ENCODE measurements at places on chromosomes 7 and 10.
A peak's percentile ranks its signal among the peaks of the same experiment; 100 is the strongest.

DNA sequence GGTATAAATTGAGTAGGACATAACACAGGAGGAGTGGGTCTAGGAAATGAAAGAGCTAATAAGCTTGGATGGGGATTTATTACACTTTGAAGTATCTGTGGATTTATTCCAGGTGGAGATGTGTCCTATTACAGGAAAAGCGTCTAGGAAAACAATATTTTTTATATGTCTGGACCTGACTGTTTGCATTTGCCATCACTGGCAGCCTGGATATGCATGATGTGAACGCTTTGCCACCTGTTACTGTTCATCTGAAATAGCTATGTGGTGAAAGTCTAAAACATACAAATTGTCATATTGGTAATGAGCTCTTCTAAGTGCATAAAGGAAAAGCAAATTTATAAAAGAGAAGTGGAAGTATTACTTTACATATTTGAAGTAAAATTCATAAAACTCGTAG is 31.6 kb upstream of the AGMO start:
- no peak for DNase-seq

DNA sequence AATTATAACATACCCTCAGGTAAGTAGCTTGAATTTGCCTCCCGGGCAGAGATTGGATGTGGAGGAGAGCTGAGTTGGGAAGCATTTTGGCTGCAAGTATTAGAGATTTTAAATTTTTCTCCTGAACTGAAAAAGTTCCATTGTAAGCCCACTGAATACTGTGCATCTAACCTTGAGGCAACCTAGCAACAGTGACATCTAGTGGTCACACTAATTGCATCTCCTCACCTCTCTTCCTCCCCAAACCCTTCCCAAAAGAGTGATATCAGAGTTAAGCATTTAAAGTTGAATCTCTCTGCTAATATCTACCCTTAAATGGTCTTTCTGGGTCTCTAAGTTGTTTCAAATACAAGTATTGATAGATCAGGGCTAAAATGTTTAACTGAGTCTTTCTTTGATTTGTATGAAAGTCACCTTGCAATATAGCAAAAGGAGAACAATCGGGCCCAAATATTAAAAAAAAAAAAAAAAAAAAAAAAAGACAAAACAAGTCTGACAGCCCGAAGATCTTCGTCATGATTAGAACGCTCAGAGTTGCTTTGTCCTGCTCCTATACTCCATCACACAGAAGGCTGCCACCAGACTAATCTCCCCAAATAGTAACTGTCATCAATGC is 40.4 kb upstream of the DLX5 start:
- DNase-seq = peak; percentile 58

- no peak for DNase-seq
Measured at GRCh38 chr7:55271661-55272060, 93.5 kb upstream of the LANCL2 start.

DNA sequence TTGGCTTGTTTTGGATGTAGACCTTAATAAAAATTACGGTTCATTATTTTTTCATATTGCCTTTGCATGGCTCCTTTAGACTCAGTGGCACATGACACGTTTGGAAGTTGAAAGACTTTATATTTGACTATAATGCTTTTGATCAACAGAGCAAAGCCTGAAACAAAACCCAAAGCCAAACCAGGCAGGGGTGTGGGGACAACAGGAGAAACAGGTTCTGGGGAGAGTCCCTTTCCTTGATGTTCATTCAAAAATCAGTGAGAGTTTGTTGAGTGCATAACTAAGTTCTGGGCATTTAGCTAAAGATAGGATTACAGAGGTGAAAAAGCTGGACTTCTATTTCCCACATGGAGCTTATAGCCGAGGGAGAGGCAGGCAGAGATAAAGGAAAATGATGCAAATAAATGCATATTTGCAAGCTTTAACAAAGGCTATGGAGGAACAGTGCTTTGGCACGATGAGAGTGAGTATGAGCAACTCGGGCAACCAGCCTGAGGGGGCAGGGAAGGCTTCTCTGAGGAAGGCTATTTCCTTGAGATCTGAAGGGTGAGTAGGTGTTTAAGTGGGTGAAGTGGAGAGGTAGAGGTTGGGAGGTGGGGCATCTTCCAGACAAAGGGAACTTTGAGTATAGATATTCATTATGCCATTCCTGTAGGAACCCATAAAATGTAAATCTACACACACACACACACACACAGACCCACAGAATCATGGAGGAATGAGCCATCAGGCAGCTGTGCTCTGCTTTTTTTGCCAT is 34.5 kb upstream of the PDZD8 start:
- DNase-seq = no peak

DNA sequence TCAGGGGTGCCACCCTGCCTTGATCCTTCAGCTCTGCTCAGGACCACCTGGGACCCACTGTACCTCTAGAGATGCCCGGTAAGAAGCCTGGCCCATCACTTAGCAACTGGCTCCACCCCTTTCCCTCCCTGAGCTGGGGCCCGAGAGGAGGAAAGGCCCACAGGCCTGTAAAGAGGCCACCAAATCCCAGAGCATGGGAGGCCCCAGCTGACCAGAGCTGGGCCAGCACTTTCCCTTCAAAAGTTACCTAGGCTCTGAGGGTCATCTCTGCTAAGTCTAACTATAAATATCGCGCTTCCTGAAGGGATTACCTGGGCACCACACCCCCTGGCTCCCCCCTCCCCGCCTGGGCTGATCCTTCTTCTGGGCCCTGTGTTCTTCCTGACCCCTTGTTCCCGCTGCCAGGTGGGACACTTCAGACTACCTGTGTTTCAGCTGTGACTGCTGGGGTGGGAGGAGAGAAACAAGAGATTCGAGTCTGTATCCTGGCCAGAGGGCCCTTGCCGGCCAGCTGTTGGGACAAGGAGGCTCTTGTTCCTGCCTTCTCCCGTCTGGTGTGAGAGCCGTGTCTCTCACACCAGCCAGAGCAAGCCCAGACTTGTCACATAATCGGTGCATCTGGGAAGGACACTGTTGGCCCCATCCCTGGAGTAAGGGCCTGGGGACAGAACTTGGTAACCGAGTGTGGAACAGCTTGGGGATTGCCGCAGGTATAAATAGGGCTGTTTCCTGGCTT is 22.8 kb upstream of the ANKRD2 start:
- no peak for DNase-seq

DNA sequence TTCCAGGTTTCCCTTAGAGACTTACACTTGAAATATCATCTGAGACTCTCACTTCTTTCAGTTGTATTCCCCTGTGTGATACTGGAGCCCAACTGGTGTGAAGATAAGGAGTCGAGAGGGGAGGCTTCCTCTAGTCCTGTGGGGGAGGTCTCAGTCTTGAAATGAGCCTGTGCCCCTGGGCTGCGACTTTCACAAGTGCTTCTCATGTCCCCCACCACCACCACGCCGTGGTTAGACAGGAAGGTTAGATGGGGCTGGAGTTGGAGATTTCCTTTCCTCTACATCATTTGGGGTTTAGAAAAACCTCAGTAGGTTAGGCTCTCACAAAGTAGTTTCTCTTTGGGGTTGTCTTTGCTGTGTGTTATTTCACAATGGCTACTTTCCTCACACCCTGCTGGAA is 25.6 kb upstream of the MKX start:
- no peak for DNase-seq

DNA sequence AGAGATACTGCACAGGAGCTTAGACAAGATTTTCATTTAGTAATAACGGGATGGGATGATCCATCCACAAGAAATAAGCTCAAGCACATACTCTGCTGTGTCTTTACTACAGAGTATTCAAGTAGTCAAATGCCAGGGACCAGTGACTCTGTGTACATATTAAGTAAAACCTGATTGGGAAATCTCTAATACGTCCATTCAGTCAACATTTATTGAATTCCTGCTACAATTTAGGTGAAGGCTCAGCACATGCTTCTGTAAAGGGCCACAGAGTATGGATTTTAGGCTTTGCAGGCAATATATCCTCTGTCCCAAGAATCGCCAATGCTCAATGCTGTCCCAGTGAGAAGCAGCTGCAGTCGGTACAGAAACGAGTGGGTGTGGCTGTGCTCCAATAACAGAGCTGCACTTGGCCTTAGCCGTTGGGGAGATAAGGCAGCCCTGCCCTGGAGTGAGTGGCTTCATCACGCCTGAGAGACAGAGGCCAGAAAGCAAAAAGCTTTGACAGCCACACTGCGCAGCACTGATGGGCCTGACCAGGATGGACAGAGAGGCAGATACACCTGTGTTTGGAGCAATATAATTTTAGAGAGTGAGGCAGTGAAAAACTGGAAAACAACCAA is 186.8 kb downstream of the PARD3 start:
- no peak for DNase-seq

DNA sequence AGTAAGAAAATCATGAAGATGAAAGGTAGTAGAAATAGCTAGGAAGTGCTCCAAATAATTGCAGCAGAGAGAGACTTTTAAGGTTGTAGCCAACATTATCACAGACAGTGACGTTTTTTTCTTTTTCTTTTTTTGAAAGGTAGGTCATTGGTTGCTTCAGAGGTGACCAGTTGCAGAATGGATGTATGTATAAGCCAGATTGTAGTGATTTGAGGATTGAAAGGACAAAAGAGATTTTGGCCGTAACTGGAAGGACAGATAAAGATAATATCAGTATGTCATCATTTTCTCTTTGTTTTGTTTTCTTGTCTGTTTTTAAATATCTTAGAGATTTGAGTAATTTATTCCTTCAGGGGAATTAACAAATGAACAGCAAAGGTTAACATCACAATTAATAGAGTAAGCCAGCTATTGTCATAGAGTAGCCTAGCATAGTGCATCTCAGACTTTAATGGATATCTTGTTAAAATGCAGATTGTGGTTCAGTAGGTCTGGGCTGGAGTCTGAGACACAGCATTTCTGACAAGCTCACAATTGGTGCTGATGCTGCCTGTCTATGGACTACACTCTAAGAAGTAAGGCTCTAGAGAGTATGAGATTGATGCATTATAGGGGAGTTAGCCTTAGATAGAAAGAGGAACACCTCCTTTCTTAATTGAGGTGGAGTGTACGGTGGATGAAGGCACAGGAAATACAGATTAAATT is 28.3 kb downstream of the CDK13 start:
- DNase-seq = no peak

DNA sequence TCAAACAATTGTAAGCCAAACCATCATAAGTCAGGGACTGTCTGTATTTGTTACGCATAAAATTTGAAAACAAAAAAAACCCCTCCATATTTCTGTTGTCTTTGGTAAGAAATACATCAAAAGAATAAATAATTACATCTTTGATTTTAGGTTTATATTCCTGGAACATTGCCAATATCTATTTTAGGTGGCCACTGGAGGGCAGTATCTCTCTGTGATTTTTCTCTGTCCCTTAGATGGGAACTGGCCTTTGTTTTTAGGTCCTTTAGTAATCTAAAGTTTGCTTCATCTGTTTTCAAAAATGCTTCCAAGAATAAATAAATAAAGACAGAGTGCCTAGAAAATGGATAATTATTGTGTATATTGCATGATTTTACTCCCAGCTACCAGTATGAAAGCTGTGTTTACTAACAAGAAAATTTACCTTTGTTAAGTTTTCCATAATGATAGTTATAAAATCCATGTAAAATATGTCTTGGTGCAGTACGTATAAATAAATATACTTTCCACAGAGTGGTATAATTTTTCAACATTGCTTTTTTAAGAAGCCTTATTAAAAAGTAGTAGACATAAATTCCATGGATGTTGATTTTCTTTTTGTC is 64.2 kb downstream of the PHYHIPL start:
- DNase-seq = peak; percentile 62

DNA sequence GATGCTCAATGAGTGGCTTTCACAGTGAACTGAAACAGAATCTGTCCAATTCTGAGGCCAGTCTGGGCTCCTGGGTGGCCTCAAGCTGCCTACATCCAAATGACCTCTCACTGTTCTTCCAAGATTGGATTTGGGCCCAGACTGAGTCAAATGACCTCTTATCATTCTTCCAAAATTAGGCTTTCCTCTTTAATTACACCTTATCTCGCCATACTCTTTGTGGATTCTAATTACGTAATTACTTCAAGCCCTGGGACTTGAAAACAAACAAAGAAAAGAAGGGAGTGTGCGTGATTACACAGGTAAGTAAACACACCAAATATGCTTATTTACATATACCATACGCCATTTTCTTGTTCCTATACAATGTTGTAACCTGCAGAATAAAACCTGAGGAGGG is 18.8 kb downstream of the SORBS1 start:
- DNase-seq = no peak

- DNase-seq = no peak
Measured at GRCh38 chr7:147639037-147639436, 951.5 kb upstream of the C7orf33 start.

DNA sequence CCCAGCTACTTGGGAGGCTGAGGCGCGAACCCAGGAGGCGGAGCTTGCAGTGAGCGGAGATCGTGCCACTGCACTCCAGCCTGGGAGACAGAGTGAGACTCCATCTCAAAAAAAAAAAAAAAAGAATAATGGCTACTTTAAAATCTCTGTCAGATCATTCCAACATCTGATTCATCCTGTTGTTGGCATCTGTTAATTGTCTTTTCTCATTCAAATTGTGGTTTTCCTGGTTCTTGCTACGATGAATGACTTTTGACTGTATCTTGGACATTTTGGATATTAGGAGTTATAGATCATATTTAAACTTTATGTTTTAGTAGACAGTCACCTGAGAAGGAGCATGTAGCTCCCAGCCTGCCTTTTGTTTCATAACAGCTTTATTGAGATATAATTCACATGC is 8.5 kb downstream of the TPST1 start:
- DNase-seq = peak; percentile 40

GRCh38 chr10:97505152-97505551 is 6.4 kb downstream of the UBTD1 start:
- DNase-seq = no peak

DNA sequence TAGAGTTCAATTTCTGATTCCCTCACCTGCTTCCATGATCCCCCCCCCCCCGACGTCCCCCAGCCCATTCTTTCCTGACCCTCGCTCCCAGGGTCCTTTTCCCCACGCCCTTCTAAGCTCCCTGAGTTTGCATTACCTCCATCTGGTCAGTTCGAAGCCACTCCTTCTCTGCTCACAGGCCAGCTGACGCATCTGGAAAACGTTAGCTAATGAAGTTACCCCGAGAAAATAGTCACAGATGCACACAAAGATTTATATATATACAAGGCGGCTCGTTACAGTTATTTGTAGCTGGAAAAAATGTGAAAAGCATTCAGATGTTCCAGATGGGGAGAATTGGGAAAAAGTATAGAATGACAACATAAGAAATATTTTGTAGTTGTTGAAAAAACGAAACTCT is 630.0 kb upstream of the FOXK1 start:
- DNase-seq = no peak

DNA sequence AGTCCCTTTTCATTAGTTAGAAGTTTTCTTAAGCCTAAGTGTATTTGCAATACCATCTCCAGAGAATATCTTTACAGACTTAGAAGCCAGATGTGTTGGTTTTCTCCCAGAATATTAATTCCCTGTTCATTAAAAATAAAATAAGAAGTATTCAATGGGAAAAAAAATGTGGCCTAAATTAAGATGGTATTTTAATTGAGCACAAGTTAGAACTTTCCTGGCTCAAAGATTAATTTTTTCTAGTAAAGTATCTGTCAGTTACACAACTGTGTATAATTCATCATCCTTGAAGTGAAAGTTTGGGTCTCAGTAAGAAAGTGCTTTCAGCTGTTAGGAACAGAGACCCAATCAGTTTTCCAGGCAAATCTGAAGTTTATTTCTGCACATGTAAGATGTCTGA is 1179.5 kb upstream of the C7orf33 start:
- DNase-seq = no peak
